ENCODE measurements at places on chromosomes 6 and 20.

DNA sequence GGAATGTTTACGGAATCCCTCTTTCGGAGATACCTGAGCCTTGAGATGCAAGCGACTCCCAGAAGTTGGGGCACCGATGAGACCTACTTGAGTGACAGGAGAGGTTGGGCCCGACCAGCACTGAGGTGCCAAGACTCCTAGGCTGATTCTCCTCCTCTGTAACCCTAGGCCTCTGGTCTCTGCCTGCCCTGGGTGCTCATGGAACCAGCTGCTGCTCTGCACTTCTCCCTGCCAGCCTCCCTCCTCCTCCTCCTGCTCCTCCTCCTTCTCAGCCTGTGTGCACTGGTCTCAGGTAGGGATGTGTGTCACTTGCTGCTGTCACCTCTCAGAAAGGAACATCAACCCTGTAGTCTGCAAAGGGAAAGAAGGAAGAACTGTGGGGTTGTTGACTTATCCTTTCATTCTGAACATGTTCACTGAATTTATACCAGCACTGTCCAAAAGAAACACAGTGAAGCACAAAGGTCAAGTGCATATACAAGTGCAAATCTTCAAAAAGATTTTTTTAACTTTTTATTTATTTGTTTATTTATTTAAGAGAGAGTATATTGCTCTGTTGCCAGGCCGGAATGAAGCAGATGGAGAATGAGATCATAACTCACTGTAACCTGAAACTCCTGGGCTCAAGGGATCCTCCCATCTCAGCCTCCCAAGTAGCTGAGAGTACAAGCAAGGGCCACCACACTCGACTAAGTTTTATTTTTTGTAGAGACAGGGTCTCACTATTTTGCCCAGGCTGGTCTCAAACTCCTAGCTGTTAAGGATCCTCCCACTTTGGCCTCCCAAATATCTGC, 913 bp downstream of the BTN2A2 start:
- DNase-seq: peak; percentile 72
- peak overlapping the region; percentile 56 for H3K4me3 ChIP-seq
- 0 out of 2 replicates have a peak, but pooled peaks cover 2% of the 10 kb centered on the region for H3K36me3 ChIP-seq
- no peaks in the 10 kb centered on the region for H3K27me3 ChIP-seq

GRCh38 chr6:68778356-68779020, 143.4 kb downstream of the ADGRB3 start:
- H3K4me1 ChIP-seq: no peaks in the 10 kb centered on the region
- DNase-seq: peak; percentile 7
- H3K27me3 ChIP-seq: no peaks in the 10 kb centered on the region
- H3K4me3 ChIP-seq: no peak overlapping the region
- H3K36me3 ChIP-seq: no peaks in the 10 kb centered on the region

DNA sequence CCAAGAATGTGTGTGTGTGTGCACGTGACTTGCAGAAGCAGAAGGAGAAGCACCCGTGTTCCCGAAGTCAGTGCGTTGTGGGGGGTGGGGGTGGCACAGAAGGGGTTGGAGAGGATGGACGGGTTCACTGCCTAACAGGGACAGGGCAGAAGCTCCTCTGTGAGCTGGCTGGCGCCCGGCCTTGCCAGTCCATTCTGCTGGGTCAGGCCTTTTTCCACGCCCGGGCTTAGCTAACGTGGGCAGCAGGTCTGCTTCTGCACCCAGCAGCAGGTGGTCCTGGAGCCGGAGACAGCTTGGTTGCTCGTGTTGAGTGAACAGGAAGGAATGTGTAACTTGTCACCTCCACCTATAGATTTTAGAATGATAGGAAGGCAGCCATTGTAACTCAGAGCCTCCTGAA, 374.4 kb downstream of the CDH4 start:
- H3K27ac ChIP-seq: no peak overlapping the region
- H3K36me3 ChIP-seq: no peaks in the 10 kb centered on the region
- H3K4me1 ChIP-seq: no peaks in the 10 kb centered on the region
- no peak for DNase-seq

GRCh38 chr6:136784910-136785746, 7.1 kb downstream of the MAP3K5 start:
- H3K36me3 ChIP-seq: no peaks in the 10 kb centered on the region
- H3K4me3 ChIP-seq: no peak overlapping the region
- peaks cover 28% of the 10 kb centered on the region for H3K4me1 ChIP-seq
- no peak for DNase-seq
- no peaks in the 10 kb centered on the region for H3K27me3 ChIP-seq

DNA sequence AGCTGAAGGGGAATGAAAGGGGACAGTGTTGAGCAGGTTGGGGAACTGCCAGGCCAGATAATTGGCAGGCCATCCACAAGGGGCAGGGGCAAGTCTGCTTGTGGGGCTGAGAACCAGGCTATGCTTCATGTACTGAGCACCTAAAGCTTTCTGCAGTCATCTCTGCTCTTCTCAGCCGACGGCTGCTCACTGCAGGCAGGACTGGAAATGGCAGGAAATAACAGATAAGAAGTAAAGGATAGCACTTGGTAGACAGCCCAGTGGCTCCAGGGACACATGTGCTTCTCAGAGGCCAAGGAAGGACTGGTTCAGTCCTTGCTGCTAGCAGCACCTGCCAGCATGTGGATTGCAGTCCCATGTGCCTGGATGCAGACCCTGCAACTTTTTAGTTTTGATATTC, 89.8 kb downstream of the CD164 start:
- no peaks in the 10 kb centered on the region for H3K4me1 ChIP-seq
- no peak overlapping the region for H3K4me3 ChIP-seq
- no peak for DNase-seq
- H3K27ac ChIP-seq: no peak overlapping the region
- peaks cover 22% of the 10 kb centered on the region for H3K27me3 ChIP-seq

GRCh38 chr20:37095108-37095598, 644 bp downstream of the RBL1 start:
- no peak for DNase-seq
- peak overlapping the region; percentile 68 for H3K27ac ChIP-seq
- H3K27me3 ChIP-seq: no peaks in the 10 kb centered on the region
- peaks cover 6% of the 10 kb centered on the region for H3K4me1 ChIP-seq
- no peaks in the 10 kb centered on the region for H3K36me3 ChIP-seq

DNA sequence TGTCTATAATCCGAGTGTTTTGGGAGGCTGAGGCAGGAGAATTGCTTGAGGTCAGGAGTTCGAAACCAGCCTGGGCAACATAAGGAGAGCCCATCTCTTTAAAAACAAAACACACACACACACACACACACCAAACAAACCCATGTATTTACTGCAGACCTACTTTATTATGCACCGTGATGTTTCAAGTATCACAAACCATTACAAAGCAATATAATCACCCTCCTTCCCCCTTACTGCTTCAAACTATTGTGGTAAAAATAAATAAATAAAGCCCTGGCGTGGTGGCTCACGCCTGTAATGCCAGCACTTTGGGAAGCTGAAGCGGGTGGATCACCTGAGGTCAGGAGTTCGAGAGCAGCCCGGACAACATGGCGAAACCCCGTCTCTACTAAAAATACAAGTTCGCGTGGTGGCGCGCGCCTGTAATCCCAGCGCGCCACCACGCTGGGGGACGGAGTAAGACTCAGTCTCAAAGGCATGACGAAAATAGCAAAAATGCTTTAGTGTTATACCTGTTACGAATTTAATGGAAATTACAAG, 1.5 kb downstream of the TBCC start:
- no peaks in the 10 kb centered on the region for H3K36me3 ChIP-seq
- H3K4me1 ChIP-seq: peaks cover 11% of the 10 kb centered on the region
- peak overlapping the region; percentile 88 for H3K27ac ChIP-seq
- peak overlapping the region; percentile 68 for H3K4me3 ChIP-seq

GRCh38 chr20:354298-354977, 7.5 kb downstream of the NRSN2 start:
- DNase-seq: peak; percentile 67

GRCh38 chr6:158813032-158813431, 6.1 kb downstream of the EZR start:
- no peaks in the 10 kb centered on the region for H3K27me3 ChIP-seq
- DNase-seq: no peak
- H3K36me3 ChIP-seq: peaks cover 4% of the 10 kb centered on the region
- H3K27ac ChIP-seq: no peak overlapping the region
- H3K4me1 ChIP-seq: peaks cover 14% of the 10 kb centered on the region

DNA sequence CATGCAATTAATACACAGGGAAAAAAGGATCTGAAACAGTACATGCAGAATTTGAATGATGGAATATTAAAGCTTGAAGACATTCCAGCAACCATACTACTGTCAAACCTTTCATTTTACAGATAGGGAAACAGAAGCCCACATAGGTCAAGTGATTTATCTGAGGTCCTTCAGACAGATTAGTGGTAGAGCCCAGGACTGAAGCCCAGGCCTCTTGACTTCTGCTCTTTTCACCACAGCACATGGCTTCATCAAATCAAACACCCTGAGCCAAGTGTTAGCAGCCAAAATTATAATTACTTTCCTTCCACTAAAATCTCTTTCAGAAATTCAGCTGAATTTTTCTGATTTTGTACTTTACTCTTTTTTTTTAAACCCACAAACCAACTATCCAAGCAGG, 435.6 kb upstream of the RUNX2 start:
- H3K27me3 ChIP-seq: no peaks in the 10 kb centered on the region
- DNase-seq: no peak

DNA sequence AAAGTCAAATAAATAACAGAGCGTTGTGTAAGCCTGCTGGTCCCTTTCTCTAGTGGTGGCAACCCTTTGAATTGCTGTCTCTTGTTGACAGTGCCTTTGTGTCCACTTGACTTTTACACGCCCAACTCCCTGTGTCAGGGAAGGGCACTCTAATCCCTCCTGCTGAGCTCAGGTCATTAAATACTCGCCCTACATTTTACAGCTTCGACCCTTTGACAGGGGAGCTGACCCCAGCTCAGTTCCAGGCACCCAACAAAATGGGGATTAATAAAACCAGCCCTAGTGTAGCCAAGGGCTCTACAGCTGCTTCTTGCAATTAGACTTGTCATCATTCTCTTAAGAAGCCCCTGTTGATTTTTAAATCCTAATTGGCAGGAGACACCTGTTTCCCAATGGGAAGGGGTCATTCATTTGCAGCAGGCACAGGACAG, 308.2 kb downstream of the EYA4 start:
- DNase-seq: no peak
- H3K27ac ChIP-seq: peak overlapping the region; percentile 5
- H3K27me3 ChIP-seq: no peaks in the 10 kb centered on the region
- no peak overlapping the region for H3K4me3 ChIP-seq
- no peaks in the 10 kb centered on the region for H3K36me3 ChIP-seq
- H3K4me1 ChIP-seq: peaks cover 22% of the 10 kb centered on the region

DNA sequence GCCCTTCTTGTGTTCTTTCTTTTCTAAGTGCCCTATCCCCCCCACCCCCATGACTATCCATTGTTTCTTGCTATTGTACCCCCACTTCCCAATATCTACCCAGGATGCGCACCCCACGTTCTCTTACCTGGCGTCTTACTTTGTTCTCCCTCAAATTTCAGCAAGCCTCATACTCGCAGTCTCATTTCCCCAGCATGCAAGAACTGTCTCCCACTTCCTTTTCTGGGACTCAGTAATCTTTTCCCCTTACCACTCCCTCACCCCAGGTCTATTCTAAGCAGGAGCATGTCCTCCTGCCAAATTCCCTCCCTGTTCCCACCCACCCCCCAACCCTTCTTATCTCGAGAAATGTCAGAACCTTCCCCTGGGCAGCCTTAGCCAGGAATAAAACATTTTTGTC, 1.7 kb upstream of the EHMT2 start:
- H3K27ac ChIP-seq: no peak overlapping the region
- peaks cover 12% of the 10 kb centered on the region for H3K36me3 ChIP-seq
- no peak overlapping the region for H3K4me3 ChIP-seq

DNA sequence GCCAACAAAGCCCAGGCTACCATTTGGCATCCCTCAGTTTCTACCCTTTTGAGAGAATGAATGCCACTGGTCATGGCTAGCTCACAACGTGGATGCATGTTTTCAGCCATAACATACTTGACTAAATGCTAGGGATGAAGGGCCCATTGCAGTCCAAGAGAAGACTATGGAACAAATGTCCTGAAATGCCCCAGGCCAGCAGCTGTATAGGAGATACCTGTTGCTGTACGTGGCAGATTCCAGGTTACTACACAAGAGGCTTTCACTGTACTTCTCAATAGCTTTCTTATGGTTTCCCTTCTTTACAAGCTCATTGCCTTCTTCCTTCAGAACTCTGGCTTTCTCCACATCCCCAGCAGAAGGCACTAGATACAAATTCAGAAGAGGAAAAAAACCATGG, 11.7 kb downstream of the TOMM34 start:
- H3K36me3 ChIP-seq: peaks cover 44% of the 10 kb centered on the region
- peaks cover 2% of the 10 kb centered on the region for H3K4me1 ChIP-seq
- H3K27me3 ChIP-seq: no peaks in the 10 kb centered on the region
- H3K4me3 ChIP-seq: no peak overlapping the region
- no peak for DNase-seq
- no peak overlapping the region for H3K27ac ChIP-seq

DNA sequence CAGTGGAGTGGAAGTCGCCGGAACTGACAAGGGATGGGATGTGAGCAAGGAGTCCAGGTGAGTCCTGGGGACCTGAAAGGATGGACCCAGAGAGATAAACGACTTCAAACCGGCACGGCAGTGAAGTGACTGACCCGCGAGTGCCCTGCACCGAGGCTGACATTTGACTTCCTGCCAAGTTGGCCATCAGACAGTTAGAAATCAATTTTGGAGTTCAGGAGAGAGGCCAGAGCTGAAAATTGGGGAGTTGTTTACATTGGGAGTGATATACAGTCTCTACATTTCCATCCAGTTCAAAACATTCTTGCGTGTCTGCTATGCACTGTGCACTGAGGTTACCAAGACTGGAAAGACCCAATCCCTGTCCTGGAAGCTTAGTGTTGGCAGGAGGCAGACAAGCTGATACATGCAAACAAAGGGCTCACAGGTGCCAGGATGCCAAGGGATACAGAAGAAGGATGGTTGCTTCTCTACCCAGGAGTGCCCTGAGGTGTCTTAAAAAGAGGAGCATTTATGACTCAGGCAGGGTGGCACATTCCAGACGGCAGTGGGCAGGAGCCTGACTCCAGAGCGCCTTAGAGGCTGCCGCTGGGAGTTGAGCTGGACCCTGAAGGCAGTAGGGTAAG, 186.6 kb downstream of the MTHFD1L start:
- peaks cover 6% of the 10 kb centered on the region for H3K4me1 ChIP-seq
- H3K36me3 ChIP-seq: peaks cover 45% of the 10 kb centered on the region
- H3K4me3 ChIP-seq: no peak overlapping the region
- DNase-seq: no peak
- H3K27me3 ChIP-seq: no peaks in the 10 kb centered on the region

DNA sequence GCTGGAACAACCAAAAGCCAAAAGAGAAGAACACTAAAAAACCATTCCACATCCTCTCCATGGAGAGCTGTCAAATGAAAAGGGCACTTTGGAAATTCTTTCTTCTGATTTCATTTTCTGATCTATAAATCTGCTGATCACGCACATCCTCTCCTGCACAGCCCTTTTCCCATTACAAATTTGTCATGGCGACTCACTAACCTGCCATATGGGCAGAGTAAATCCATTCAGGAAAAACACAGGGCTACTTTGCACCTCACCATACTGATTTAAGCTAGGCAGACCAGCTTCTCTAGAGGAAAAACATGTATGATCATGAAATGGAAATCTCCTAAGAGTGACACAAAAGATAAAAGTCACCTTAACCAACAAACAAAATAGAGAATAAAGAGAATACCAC, 26.0 kb downstream of the TOMM6 start:
- H3K27me3 ChIP-seq: no peaks in the 10 kb centered on the region
- no peak for DNase-seq
- H3K36me3 ChIP-seq: no peaks in the 10 kb centered on the region
- no peak overlapping the region for H3K4me3 ChIP-seq
- no peaks in the 10 kb centered on the region for H3K4me1 ChIP-seq
